ENCODE measurements at places on chromosomes 7 and 10.

DNA sequence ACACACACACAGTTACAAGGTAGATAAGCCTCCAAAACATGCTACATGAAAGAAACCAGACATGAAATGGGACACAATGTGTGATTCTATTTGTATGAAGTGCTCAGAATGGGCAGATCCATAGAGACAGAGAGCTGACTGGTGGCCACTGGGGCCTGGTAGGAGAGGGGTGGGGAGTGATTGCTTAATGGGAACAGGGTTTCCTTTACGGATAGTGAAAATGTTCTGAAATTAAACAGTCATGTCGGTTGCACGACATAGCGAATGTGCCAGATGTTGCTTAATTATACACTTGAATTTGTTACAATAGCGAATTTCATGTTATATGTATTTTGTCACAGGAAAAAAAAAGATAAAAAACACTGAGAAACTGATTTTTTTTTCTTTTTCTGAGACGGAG is 122.3 kb downstream of the SPDYE5 start:
- DNase-seq = no peak

GRCh38 chr10:97080051-97080776 is 105.5 kb downstream of the SLIT1 start:
- DNase-seq = no peak

- DNase-seq = no peak
Observed at GRCh38 chr7:95545007-95545615, 51.2 kb downstream of the PDK4 start.

GRCh38 chr7:6392712-6393666 is 54.8 kb downstream of the DAGLB start:
- no peak for DNase-seq

DNA sequence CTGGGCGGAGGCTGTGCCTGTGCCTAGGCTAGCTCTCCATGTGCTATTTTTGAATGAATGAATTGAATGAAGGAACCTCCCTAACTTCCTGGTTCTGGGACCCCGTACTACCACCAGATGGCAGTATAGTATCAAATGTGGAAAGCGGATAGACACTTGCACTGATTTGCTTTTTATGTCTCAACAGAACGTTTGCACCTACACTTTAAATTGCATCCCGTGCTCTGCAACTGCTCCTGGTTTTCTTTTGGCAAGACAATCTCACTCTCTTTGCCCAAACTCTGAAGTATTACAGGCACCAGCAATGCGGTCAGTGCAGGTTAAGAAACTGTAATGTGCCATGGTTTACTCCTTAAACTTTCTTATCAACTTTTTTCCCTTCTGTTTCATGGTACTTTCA is 6.5 kb downstream of the FZD8 start:
- no peak for DNase-seq

- DNase-seq = no peak
Observed at GRCh38 chr10:126521399-126521798, 133.1 kb upstream of the ADAM12 start.
